Muscle of leg (tissue), 16 donors: ENCODE measurements at places on chromosomes 7 and 10. TPM values are rescaled to one million over a fixed set of nuclear protein-coding genes. Genes with fewer than 3 reads are reported as not detected.

TRPV5 gene
- 0.10 TPM for polyA plus RNA-seq

MRLN gene
- 191 TPM for polyA plus RNA-seq

- DNase-seq, result peak; percentile 57
Observed at GRCh38 chr10:71836596-71836974, 14.5 kb downstream of the PSAP start.

STEAP1B gene
- polyA plus RNA-seq, result 2.2 TPM
